ENCODE measurements at places on chromosomes 4 and X.

DNA sequence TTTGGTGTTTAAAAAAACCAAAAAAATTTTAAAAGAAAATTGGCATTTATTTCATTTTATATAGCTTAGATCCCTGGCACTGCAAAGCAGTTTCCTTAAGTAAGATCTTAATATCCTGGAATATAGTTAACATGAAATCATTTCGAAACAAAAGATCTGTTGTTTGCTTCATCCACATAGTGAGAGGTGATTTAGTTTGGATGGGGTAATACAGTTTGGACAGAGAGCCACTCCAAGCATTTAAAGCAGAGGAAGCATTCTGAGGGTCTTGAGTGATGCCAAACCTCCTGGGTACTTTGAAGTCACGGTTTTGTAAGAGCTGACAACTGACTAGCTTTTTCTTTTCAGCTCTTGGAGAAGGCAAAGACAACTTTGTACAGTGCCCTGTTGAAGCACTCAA lies 28.7 kb downstream of the NOCT start:
- DNase-seq = no peak

- no peak for DNase-seq
Observed at GRCh38 chr4:102693262-102693850, 67.4 kb downstream of the MANBA start.

DNA sequence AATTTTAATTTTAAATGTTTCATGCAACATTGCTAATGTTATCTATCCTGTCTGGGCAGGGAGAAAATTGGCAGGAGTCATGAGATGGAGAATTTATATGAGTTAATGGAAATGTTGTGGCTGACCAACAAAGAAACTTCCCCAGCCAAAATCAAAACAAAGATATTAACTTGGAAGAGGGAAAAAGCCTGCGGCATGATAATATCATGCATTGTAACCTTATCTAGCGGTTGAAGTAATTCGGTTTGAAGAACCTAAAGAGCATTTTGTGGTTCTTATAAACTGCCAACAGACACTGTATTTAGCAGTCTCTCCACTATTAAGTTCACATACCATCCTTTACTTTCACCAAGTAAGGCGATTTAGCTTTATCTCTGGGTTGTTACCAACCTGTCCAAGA lies 42.3 kb downstream of the DKK2 start:
- DNase-seq = no peak

DNA sequence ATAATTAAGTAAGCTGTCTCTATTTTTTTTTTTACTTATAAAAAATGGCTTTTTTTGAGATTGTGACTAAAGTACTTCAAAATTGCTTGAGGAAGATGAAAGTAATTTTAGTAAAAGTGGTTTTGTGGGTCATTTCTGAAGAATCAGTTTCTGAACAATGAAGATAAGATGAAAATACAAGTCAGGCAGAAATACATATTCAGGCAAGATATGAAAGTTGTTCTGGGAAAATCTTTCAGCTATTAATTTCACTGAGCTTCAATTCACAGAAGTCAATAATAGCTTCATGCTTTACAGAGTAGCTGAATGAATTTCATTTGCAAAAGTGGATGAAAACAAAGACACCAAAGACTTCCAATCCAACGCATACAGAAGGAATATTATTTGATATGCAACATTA lies 305.2 kb upstream of the ARSJ start:
- DNase-seq = no peak

All from GM13977 (cell line).